ENCODE measurements at places on chromosomes 6 and 20. TPM values are rescaled to one million over a fixed set of nuclear protein-coding genes. Genes with fewer than 3 reads are reported as not detected.

GRCh38 chr6:12814015-12814414, 97.4 kb downstream of the PHACTR1 start:
- no peaks in the 10 kb centered on the region for H3K27me3 ChIP-seq
- H3K4me1 ChIP-seq, result no peaks in the 10 kb centered on the region
- no peak for DNase-seq
- H3K36me3 ChIP-seq, result no peaks in the 10 kb centered on the region

DNA sequence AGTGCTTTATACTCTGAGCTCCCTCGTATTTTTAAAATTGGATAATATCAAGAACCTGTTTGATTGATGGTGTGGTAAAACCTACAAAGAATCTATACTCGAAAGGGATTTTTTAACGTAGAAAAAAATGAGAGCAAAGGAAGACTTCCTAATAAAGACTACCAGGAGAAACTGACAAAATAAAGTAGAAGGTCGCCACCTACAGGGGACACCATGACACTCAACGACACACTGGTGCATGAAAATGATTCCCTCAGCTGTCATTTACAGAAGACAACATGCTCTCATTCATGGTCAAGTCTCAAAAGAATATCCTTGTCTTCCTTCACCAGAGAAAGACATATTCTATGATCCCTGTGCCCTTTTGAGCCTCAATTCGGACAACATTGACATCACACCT, 10.1 kb upstream of the NHSL1 start:
- no peaks in the 10 kb centered on the region for H3K27me3 ChIP-seq
- no peak for DNase-seq
- no peak overlapping the region for H3K27ac ChIP-seq
- no peak overlapping the region for H3K4me3 ChIP-seq
- H3K4me1 ChIP-seq, result peaks cover 10% of the 10 kb centered on the region

- no peak overlapping the region for H3K4me3 ChIP-seq
- no peak for DNase-seq
These were observed 471.8 kb upstream of the AGPAT4 start for GRCh38 chr6:161745594-161746141.

DNA sequence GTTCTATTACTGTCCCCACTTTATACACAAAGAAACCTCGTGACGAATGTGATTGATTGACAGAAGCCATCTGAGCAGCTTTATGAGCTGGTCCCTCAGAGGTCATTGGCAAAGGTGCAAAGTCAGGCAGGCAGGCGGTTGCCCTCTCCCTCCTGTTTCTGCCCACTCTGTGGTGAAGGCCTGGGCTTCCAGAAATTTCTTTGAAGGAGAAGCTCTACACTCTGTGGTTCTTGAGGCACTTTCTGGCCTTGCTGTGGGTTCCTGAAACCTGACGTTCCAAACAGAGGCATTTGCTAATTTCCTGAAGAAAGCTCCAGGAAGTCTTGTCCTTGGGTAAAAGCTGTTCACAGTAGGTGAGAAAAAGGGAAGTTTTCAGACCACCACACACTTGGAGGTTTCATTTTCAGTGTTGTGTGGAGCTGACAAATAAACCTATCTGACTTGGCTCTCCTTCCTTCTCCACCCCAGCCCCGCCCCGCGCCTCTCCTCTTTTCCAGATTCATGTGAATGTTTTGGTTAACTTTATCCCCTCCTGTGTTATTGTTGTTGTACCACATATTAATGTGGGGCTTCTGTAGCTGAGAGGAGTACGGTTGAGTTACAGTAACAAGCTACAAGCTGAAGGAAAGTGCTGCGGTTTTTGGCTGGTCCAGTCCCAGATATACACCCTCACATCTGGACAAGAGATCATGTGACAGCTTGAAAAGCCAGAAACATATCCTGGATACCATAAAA, 274.1 kb downstream of the CLIC5 start:
- no peaks in the 10 kb centered on the region for H3K27me3 ChIP-seq
- H3K27ac ChIP-seq, result no peak overlapping the region
- DNase-seq, result no peak
- H3K4me1 ChIP-seq, result peaks cover 9% of the 10 kb centered on the region
- no peak overlapping the region for H3K4me3 ChIP-seq

- H3K27ac ChIP-seq, result no peak overlapping the region
- no peaks in the 10 kb centered on the region for H3K27me3 ChIP-seq
- no peak overlapping the region for H3K4me3 ChIP-seq
- no peaks in the 10 kb centered on the region for H3K4me1 ChIP-seq
- no peaks in the 10 kb centered on the region for H3K36me3 ChIP-seq
- DNase-seq, result no peak
These were observed 34.8 kb upstream of the UST start for GRCh38 chr6:148711833-148712654.

DNA sequence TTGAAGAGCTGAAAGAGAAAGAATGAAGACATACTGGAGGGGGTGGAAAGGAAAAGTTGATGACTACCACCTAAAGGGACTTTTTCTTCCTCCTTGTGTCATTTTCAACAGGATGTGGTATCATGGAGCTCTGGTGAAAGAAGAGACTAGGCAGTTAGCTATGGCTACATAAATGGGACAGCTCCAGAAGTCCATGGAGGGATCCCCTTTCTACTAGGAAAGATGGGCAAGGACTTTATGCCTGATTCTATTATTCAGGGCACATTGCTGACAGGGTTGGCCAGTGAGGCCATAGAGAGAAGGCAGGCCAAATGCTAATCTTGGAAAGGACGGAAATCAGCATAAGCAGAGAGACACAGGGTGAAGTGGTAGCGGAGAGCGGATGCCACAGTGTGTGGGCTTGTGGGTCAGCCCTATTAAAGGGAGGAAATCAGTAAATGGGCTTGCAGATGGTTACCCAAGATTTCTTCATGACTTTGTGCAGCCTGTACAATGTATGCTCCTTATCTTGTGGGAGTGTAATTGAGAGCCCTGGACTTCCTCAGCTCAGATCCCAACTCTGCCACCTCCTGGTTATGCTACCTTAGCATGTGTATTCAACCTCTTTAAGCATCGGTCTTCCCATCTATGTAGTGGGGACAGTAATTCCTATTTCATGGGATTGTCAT, 77.4 kb upstream of the TMEM170B start:
- DNase-seq, result no peak
- H3K27ac ChIP-seq, result peak overlapping the region; percentile 44
- H3K36me3 ChIP-seq, result no peaks in the 10 kb centered on the region
- H3K27me3 ChIP-seq, result no peaks in the 10 kb centered on the region

ACTL10 gene
- total RNA-seq, result 1.3 TPM

FILIP1 gene
- 21.6 TPM for total RNA-seq

ISM1 gene
- total RNA-seq, result 4.1 TPM
